Activated T-helper 2 cell treated with anti-CD3 and anti-CD28 coated beads, Interferon-gamma antibody, Interleukin-2, Interleukin-4, amounts not matched to agents 10 μg/mL and 5 μg/mL and 100 μg/mL, durations not matched to agents 14 hours and 24 hours and 36 hours (primary cell): ENCODE measurements at places on chromosomes 7 and 10. TPM values are rescaled to one million over a fixed set of nuclear protein-coding genes. Genes with fewer than 3 reads are reported as not detected.

GRCh38 chr10:110408203-110408871 lies 89.4 kb upstream of the DUSP5 start:
- H3K4me3 ChIP-seq, result no peak overlapping the region
- H3K4me1 ChIP-seq, result peaks cover 50% of the 10 kb centered on the region
- no peaks in the 10 kb centered on the region for H3K27me3 ChIP-seq
- no peak for DNase-seq

DNA sequence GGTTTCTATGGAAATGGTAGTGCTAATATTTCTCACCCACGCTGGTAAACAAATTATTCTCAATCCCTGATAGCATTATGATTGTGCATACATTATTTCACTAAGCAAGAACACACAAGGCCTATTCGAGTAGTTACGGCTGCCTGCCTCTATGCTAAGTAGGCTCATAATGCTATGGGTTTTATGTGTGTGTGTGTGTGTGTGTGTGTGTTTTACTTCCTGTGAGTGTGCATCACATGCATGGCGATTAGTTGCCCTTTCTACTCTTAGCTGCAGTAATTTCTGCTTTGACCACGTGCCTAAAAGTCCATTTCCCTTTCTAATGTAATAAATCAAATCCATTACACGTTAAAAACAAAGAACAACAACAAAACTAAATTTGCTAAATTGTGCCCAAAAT lies 117.0 kb downstream of the CHCHD3 start:
- H3K4me1 ChIP-seq, result no peaks in the 10 kb centered on the region
- no peaks in the 10 kb centered on the region for H3K27me3 ChIP-seq
- no peak overlapping the region for H3K4me3 ChIP-seq
- H3K36me3 ChIP-seq, result no peaks in the 10 kb centered on the region

GRCh38 chr10:88107296-88108097 lies 244.1 kb downstream of the PTEN start:
- no peak overlapping the region for H3K4me3 ChIP-seq
- DNase-seq, result no peak
- H3K36me3 ChIP-seq, result no peaks in the 10 kb centered on the region

DNA sequence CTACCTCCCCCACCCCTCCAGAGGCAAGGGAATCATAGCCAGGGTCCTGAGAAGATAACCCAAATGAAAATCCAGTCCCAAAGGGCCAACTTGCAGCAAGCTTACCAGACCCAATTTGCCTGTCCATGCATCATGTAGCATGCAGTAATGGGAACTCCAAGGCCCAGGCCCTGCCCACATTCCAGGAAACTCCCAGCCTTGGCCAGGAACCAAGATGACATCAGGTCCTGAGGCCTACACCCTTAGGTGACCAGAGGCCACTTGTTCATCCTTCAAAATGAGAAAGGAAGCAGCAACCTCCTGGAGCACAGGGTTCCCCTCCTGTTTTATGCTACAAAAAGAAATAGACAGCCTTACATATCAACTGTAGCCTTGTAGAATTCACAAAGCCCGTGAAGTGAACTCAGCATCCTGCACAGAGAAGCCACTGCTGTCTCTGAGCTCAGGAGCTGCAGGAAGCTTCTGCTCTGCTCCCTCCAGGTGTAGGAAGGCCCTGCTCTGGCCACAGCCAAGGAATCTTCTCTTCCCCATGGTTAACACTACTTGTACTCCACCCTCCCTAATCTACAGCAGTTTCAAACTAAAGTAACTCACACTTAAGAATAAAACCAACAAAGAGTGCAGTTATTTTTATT lies 30.3 kb upstream of the GRB10 start:
- H3K4me1 ChIP-seq, result no peaks in the 10 kb centered on the region
- no peak overlapping the region for H3K27ac ChIP-seq
- H3K27me3 ChIP-seq, result peaks cover 13% of the 10 kb centered on the region
- no peaks in the 10 kb centered on the region for H3K36me3 ChIP-seq
- no peak overlapping the region for H3K4me3 ChIP-seq

- H3K27me3 ChIP-seq, result peaks cover 87% of the 10 kb centered on the region
- no peak overlapping the region for H3K27ac ChIP-seq
- DNase-seq, result no peak
Measured at GRCh38 chr10:110163192-110163773, 44.1 kb upstream of the MXI1 start.

- no peaks in the 10 kb centered on the region for H3K27me3 ChIP-seq
- H3K4me3 ChIP-seq, result no peak overlapping the region
- H3K27ac ChIP-seq, result no peak overlapping the region
- DNase-seq, result no peak
- H3K36me3 ChIP-seq, result no peaks in the 10 kb centered on the region
- H3K4me1 ChIP-seq, result no peaks in the 10 kb centered on the region
Measured at GRCh38 chr7:119522263-119522662, 750.7 kb upstream of the KCND2 start.

DNA sequence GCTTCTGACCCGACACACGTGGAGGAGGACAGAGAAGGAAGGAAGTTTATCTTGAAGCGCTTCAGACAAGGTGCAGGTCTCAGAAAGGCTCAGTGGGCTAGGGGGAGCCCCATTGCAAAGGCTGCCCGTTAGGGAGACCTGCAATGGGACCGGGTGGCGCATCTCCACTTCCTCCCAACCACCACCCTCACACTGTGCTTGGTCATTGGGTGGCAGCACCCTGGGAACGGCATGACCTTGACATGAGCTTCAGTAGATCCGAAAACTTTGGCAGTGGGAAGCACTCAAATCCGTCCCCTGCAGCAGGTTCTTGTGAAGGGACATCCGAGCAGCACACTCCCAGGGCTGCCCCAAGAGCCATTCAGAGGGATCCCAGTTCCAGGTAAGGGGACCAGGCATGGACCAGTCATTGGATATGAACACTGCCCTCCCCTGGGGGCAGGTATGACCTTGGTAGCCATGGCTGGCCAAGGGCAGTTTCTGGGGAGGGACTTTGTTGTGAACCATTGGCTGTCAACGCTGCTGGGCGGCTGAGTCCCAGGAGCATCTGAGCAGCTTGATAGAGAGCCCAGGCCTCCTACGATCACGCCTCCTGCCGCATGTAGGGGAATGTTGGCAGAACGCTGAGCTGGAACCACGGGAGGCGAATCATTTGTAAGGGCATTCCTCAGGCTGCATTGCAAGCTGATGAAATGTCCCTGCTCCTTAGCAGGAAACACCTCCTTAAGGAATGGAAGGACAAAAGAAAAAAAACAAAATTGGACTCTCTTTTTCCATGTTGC lies 31.7 kb downstream of the GALNTL5 start:
- no peak overlapping the region for H3K4me3 ChIP-seq
- peaks cover 17% of the 10 kb centered on the region for H3K27me3 ChIP-seq
- no peaks in the 10 kb centered on the region for H3K36me3 ChIP-seq
- no peak for DNase-seq

CEP55 gene
- total RNA-seq, result 72.6 and 76.1 TPM in 2 replicates

DNA sequence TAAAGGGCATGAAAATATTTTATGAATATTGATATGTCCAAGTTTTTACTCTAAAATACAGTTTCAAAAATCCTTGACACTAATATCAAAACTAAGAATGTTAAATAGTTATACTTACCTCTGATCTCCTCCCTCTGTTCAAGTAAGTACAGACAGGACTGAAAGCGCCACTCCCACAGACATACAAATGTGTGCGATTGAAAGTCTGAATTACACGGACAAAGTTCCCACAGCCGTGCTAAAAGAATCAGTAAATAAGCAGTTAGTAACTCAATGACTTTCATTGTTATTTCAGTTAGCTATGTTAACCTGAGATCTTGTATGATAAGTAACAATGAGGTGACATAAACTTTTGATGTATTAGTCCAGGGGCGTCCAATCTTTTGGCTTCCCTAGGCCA lies 100.7 kb downstream of the SEMA3C start:
- no peak overlapping the region for H3K4me3 ChIP-seq
- no peak overlapping the region for H3K27ac ChIP-seq

- H3K27ac ChIP-seq, result no peak overlapping the region
- H3K36me3 ChIP-seq, result no peaks in the 10 kb centered on the region
- H3K4me1 ChIP-seq, result peaks cover 2% of the 10 kb centered on the region
- DNase-seq, result no peak
- H3K4me3 ChIP-seq, result no peak overlapping the region
Measured at GRCh38 chr7:135088566-135088965, 59.3 kb upstream of the TMEM140 start.

DNA sequence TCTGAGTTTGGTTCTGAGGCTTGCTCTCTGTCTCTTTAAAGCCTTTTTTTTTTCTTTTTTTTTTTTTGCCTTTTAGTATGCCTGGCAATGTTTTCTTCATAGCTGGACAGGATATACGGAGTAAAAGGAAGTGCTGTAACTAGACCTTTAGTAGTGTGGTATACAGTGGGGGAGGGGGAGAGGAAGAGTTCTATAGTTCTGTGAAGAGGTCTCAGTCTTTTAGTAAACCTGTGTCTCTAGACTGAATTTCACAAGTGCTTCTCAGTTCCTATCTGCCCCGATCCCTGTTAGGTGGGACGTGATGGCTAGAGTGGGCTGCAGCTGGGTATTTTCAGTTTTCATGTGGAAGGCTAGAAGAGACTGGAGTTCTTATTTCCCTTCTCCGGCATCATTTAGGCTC lies 3.1 kb upstream of the ABCC2 start:
- H3K27me3 ChIP-seq, result peaks cover 5% of the 10 kb centered on the region
- H3K4me3 ChIP-seq, result no peak overlapping the region
- no peak for DNase-seq

- no peaks in the 10 kb centered on the region for H3K36me3 ChIP-seq
Measured at GRCh38 chr7:50853311-50853710, 70.6 kb upstream of the GRB10 start.

DNA sequence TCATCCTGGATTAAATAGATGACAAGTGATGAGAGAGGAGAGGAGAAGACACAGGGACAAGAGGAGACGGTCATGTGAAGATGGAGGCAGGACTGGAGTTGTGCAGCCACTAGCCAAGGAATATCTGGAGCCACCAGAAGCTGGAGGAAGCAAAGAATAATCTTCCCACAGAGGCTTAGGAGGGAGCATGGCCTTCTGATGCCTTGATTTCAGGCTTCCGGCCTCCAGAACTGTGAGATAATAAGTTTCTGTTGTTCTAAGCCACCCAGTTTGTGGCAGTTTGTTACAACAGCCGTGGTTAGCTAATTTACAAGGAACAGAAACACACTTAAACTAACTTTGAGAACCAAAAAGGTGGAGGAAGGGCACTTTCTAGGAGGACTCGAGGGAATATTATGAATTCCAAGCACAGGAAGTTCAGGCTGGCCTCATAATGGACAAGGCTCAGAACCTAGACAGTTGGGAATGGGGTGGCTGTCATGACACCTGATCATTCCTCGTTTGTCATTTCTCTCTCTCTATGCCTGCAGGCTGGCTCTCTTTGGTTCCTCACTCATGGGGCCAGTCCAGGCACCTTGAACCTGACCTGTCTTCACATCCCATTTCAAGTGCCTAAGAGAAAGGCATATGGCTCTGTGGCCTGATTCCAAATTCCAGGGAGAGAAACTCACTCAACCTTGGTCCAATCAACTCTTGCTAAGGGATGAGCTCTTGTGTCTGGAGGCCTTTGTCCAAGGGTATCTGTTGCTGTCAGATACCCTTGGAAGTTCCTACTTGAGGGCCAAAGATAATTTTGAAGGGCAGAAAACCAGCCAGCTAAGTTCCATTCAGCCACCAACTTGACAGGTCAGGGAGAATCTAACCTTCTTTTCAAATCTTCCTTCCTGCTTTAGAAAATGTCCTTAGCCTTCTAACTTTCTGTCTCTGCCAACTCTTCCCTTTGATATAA lies 33.5 kb upstream of the PDZD8 start:
- no peak overlapping the region for H3K4me3 ChIP-seq
- H3K36me3 ChIP-seq, result no peaks in the 10 kb centered on the region
- peaks cover 16% of the 10 kb centered on the region for H3K27me3 ChIP-seq
